CD4-positive, alpha-beta T cell treated with Interleukin-21 for 1 hour (primary cell): ENCODE measurements at places on chromosomes 5 and 9.

- DNase-seq = no peak
Measured at GRCh38 chr5:160297004-160297403, 15.4 kb downstream of the CCNJL start.

DNA sequence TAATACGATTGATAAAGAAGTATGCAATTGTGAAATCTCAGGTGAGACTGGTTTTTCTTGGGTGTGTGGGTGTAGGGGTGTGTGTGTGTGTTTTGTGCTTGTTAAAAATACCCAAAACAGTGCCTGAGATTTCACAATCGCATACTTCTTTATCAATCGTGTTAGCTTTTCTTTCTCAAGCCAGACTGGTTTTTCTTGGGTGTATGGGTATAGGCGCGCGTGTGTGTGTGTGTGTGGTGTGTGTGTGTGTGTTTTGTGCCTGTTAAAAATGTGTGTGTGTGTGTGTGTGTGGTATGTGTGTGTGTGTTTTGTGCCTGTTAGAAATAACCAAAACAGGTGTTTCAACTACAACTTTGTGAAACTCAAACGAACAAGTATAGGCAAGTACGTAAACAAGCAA, 53.7 kb downstream of the CERT1 start:
- DNase-seq = no peak

DNA sequence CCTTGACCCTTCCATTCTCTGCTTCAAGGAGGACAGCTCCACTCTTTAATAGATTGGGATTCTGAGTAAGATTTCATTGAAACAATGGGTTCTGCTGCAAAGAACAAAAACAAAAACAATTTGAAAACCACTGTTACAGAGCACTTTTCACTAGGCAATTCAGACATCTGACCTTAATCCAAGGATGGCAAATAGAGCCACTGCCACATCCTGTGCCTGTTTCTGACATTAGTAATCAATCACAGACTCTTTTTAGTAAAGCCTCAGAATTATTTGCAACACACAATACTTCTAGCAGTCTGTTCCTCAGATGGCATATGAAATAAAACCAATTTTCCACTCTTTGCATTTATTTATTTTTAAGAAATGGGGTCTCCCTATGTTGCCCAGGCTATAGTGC, 37.8 kb upstream of the NDFIP1 start:
- DNase-seq = no peak

GRCh38 chr9:34958411-34958982, 412 bp downstream of the PHF24 start:
- DNase-seq = no peak

DNA sequence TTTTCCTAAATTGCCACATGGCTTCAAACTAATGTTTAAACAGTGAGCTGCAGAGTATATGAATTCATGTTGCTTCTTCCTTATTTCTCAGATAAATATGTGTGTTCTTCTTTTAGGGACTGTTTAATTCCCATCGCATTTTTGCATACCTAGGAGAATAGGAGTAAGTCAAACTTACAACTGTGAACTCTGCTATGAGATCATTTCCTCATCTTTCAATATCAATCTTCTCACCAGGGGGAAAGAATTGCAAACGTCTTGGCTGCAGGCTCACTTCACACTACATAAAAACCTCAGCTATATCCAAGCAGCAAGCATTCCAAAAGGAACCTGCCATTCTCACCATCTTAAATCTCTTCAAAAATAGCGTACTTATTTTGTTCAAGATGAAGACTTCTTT, 271.0 kb downstream of the DNAH5 start:
- no peak for DNase-seq
